ENCODE measurements at places on chromosomes 6 and 20. TPM values are rescaled to one million over a fixed set of nuclear protein-coding genes. Genes with fewer than 3 reads are reported as not detected.

Gene ZNF165
- 0.95 TPM for total RNA-seq

Gene ADGRG6
- 8.7 TPM for total RNA-seq

Gene BMP5
- total RNA-seq: 112 TPM

Gene SLC4A11
- 0.11 TPM for total RNA-seq

Gene EYS
- under 0.01 TPM for total RNA-seq

Gene SLC12A5
- 7.6 TPM for total RNA-seq

Gene PERP
- 37.2 TPM for total RNA-seq

Measured in cardiac muscle cell (in vitro differentiated cells and primary cell).